Gastroesophageal sphincter (tissue), 4 donors: ENCODE measurements at places on chromosomes 4 and X. TPM values are rescaled to one million over a fixed set of nuclear protein-coding genes. Genes with fewer than 3 reads are reported as not detected.

The CCDC158 gene
- total RNA-seq: 1.2 TPM

The MMAA gene
- 5.0 TPM for total RNA-seq

The PCDH7 gene
- 364 TPM for total RNA-seq

The JADE3 gene
- 9.9 TPM for total RNA-seq

The FDCSP gene
- not detected for total RNA-seq

The CPXCR1 gene
- not detected for total RNA-seq

The VEGFC gene
- 8.3 TPM for total RNA-seq

- ATAC-seq: no peak
These were observed 78.0 kb upstream of the ADAD1 start for GRCh38 chr4:122300776-122301175.

DNA sequence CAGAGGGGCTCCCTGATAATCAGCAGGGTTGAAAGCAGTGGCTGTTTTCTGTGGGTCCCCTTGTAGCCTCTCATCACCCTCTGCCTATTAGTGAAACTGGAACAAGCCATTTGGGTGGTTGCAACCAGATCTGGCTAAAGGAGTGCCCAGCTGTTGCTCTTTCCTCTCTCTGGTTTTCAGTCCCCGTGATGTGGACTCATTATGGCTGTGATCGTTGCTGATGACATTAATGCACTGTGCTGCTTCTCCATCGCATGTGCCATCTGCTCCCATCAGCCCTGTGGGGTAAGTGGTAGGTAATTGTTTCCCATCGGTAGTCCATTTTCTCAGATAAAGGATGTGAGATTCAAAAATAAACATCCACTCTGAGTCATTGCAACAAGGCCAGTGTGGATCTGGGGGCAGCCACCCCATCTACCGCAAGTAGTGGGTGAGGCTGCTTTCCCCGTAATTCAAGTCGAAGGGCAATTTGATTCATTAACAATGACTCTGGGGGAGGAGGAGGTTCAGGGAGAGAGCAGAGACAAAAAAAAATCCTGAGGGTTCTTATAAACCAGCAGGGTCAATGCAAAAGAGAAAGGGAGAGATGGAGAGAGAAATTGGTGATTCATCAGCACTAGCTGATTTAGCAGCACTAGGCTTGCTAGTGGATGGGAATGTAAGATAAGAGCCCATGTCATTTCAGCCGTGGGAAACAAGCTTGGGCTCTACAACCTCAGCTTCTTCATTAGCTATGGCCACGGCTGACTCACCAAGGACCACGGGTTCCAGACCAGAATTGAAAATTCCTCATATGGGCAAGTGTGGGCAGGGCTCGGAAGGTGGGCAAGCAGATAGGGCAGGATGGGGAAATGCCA, 357.8 kb downstream of the MID1IP1 start:
- no peak for ATAC-seq

- ATAC-seq: no peak
These were observed 156.9 kb upstream of the NAP1L5 start for GRCh38 chr4:88854481-88854880.

DNA sequence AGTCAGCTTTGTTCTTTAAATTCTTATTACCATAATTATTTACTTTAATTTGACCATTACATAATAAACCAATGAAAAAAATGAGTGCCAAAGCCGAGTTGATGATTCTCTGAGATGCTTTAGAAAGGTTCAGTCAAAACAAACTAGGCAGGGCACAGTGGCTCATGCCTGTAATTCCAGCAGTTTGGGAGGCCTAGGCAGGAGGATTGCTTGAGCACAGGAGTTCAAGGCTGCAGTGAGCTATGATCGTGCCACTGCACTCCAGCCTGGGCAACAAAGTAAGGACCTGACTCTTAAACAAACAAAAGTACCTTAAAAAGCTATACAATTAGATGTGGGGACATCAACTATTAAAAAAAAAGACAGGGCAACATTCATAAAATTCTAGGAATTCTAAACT, 75.0 kb downstream of the AFAP1 start:
- ATAC-seq: no peak

DNA sequence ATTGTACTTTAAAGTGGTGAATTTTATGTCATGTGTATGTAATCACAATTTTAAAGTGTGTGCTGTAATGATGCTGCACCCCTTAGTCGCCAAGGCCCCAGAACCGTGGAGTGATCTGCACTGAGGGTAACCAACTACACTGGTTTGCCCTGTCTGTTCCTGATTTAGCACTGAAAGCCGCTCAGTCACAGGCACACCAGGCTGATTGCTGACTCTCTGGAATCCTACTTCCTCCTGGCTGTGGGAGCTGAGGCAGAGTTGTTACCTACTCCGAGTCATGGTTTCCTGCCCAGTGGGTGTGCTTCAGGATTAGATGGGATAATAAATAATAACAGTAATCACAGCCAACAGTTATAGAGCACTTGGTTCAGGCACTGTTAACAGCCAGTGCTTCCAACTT, 645.4 kb downstream of the BCOR start:
- ATAC-seq: no peak

GRCh38 chrX:105845631-105846030, 23.3 kb downstream of the NRK start:
- ATAC-seq: no peak

- no peak for ATAC-seq
These were observed 25.1 kb upstream of the HS6ST2 start for GRCh38 chrX:132983496-132983895.

- no peak for ATAC-seq
These were observed 118.8 kb upstream of the AFF2 start for GRCh38 chrX:148381603-148382002.

DNA sequence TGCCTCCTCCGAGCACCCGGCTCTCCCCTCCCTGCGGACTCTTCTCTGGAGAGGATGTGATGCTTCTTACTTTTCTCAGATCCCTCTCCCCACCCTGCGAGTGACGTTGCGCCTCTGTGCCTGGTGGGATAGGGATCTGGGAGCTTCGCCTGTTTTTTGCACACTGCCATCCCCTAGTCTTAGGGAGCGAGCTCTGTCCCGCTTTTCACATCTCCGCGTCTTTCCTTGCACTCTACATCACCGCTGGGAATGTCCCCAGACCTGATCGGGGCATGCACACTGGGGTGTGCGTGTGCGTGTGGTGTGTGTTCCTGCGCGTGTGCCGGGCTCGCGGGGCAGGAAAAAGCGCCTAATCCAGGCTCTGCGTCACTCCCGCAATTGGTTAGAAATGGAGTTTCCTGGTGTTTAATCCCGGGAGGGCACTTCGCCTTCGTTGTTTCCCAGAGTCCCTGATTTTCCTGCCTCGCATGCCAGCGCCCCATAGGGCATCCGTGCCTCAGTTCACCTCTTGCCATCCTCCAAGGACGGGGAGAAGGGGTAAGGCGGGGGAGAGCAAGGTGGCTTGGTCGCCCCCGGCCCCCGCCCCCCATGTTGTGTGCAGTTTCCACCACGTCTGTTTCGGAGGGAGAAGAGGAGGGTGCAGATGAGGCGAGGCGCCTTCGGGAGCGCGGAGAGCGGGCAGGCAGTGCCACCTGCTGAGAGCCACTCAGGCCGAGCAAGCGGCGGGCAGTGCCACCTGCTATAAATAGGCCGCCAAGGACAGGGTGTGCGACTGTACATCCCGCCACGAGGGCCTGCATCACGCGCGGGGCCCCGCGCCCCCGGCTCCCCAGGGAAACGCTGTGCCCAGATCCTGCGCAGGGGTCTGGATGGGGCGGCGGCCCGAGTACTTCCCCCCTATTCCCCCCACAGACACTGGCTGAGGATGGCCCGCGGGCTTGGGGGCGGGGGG, 759 bp upstream of the TBC1D1 start:
- peak; percentile 87 for ATAC-seq

GRCh38 chrX:35682476-35682875, 115.7 kb upstream of the MAGEB16 start:
- no peak for ATAC-seq

- ATAC-seq: no peak
These were observed 111.3 kb downstream of the MAML3 start for GRCh38 chr4:140042634-140043033.

DNA sequence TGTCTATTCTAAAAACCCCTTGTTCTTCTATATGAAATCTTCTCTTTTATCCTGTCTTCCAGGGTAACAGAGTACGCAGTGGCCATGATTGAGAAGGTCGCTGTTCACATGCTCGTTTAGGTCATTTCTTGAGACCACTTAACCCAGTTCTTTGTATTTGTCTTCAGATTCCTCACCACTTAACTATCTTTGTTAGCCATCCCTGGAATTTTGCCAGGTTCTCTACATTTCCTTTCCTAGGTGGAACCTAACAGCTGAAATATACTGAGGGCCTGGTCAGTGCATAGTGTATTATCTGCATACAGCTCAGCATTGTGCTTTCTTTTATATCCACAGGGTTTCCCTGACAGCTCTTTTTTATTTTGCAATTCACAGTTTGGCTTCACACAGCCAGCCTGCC, 148.9 kb upstream of the GALNT7 start:
- ATAC-seq: no peak

DNA sequence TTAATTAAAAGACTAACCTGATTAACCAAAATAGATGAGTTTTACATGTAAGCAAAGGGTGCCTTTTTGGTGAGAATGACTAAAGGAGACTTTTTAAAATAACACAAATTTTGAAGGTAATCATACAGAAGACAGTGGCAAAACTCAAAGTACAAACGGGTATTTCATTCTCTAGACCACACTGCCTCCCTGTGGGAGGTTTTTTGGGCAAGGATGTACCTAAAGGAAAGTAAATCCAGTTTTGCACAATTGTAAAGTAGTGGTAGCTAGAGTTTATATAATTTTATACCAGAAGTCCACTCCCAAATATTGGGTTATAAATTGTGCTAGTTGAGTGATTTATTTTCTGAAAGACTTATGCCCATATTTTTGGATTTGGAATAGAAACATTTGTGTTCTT, 201.0 kb downstream of the PAPSS1 start:
- ATAC-seq: no peak

DNA sequence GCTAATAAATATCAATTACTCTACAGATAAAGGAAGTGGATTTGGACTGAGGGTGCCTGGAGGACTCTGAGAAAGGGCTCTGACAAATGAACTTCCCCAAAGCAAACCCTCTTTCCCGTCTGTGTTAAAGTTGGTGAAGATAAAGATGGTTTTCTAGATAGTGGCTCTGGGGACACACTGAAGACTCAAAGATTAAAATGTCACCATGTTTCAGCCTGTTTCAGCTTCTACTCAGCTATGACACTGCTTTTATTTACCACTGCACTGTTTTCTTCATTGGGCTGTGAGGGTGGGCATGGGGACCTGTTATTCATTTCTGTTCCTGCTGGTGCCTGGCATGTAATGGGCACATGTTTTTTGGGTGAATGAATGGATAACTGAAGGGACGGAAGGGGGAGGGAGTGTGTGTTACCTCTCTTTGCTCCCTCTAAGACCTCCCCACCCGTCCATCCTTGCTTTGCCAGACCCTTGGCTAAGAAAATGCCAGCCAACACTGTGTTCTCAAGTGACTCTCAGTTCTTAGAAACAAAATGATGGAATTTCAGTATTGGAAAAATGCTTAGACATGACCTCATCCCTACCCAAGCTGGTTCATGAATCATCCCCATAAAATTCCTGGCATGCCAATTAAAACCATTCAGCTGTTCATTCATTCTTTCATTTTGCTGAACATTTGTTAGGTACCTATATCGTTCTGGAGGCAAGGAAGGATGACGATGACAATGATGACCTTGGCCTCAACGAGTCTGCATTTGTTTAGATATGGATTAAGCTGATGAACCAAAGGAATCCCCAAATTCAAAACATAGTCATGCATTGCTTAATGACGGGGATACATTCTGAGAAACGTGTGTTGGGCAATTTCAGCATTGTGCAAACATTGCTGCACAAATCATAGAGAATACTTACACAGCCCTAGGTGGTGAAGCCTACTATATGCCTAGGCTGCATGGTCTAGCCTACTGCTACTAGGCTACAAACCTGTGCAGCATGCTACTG, 13.4 kb upstream of the STK32B start:
- peak; percentile 82 for ATAC-seq

DNA sequence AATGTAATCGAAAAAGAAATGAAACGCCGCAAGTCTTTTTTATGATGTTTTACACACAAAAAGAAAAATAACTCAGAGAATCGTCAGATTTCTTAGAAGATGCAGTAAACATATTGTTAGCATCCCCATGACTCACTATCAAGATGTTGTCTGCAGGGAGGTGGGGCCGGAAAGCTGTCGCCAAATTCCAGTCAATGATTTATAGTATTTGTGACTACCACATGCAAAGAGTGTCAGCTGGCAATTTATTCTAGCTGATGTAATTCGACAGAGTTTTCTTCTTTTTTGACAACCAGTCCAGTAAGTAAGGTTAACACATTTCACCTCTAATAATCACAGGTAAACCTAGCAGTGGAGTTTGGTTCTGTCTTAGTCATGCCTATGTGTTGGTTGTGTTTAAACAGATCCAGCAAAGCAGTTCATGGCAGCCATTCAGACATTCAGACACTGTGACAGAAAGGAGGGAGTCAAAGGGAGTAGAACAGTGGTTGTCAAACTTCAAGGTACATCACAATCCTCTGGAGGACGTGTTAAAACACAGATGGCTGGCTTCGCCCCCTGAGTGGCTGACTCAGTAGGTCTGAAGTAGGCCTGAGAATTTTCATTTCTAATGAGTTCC, 19.8 kb upstream of the PPP1R2C start:
- ATAC-seq: no peak

DNA sequence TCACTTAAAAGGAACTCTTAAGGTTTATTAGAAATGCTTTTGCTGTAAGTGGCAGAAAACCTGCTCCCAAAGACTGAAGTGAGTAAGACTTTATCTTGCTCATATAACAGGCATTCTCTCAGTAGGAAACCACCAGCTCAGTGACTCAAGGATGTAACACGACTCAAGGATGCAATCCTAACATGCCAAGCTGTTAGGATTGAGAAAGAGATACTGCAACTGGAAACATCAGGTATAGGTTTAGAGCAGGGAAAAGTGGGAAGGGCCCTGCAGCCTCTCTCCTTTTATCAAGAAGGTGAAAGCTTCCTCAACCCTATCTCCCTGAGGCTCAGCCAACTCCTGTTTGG, 11.9 kb upstream of the SLC9A7 start:
- ATAC-seq: no peak
